Esophagus squamous epithelium (tissue), 5 donors: ENCODE measurements at places on chromosomes 16 and 17. TPM values are rescaled to one million over a fixed set of nuclear protein-coding genes. Genes with fewer than 3 reads are reported as not detected.

RAP1GAP2 gene
- total RNA-seq: 4.9 TPM

- no peak for DNase-seq
These were observed 52.1 kb downstream of the CDH11 start for GRCh38 chr16:65069766-65070165.

- no peak for DNase-seq
These were observed 158.0 kb upstream of the HS3ST3A1 start for GRCh38 chr17:13759518-13760335.

DNA sequence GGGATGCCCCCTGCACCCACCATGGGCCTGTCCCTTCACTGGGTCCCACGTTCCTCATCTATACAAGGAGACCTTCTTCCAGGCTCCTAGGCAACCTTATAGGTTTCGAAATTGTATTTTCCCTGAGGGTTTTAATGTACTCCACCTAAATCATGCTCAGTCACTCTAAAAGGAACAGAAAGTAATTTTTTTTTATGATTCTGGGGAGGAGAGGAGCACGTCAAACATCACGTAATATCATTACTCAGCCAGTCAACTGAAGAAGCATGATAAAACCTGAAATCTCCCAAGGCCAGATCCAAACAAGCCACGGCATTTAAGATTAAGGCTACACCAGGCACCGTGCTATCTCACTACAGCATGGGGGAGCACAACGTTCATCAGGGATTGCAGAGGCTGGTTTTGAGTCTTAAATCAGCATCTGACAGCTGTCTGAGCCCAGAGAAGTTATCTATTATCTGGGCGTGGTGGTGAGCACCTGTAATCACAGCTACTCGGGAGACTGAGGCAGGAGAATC, 3.9 kb upstream of the TMEM114 start:
- DNase-seq: no peak

ZNF469 gene
- 0.27 TPM for total RNA-seq

DNA sequence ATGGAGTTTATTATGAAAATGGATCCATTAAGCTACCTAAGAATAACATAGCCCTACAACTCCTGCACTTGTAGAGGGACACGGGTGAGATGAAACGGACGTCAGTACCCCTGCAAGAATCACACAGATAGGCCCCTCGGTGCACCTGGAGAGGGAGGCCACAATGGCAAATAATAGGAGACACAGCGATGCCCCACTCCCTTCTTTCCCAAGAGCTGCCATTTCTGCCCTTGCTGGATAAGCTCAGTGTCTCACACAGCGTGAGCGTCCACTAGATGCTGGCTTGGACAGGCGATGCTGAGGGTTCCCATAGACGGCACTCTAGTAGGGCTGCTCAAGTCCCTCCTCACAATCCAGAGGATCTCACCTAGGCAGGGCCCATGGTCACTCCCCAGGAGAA, 67.8 kb downstream of the ADCY9 start:
- DNase-seq: no peak

GRCh38 chr16:67613808-67614207, 31.1 kb upstream of the CARMIL2 start:
- DNase-seq: no peak

TBC1D3I gene
- not detected for total RNA-seq

NPIPB6 gene
- 1.1 TPM for total RNA-seq

DNA sequence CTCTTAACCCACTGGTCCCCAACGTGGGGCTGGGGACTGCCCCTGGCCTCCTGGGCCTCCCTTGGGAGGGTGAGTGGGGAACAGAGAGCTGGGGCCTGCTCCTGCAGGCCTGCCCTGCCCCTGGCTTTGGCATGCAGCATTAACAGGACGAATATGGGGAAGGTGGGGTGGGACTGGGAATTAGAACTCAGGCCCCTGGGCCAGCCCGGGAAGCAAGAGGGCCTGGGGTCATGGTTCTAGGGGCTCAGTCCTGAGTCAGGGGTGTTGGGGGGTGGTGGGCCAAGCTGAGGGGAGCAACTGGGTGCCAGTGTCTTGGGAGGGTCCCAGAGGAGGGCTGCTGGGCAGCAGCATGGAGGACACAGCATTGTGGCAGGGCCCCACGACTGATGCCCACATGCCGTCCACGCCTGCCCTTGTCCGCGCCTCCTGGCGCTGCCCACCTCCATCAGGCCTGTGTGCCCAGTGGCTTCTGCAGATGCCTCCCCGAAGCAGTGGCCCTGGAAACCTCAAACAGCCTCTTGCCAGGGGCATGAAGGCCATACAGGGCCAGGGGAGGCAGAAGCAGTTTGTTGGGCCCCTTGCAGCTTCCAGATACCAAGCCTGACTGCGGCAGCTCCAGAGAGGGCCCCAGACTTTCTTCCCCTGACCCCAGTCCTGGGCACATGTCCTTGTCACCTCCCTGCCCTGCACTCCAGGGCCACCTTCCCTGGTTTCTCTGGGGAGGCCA, 4.8 kb downstream of the MAP2K3 start:
- DNase-seq: no peak

SMIM5 gene
- total RNA-seq: 7.4 TPM

GRCh38 chr17:78789663-78790181, 7.6 kb upstream of the CYTH1 start:
- DNase-seq: no peak

GRCh38 chr16:68146585-68146984, 61.4 kb downstream of the NFATC3 start:
- no peak for DNase-seq

GRCh38 chr16:68756239-68756915, 19.3 kb downstream of the CDH1 start:
- no peak for DNase-seq

DNA sequence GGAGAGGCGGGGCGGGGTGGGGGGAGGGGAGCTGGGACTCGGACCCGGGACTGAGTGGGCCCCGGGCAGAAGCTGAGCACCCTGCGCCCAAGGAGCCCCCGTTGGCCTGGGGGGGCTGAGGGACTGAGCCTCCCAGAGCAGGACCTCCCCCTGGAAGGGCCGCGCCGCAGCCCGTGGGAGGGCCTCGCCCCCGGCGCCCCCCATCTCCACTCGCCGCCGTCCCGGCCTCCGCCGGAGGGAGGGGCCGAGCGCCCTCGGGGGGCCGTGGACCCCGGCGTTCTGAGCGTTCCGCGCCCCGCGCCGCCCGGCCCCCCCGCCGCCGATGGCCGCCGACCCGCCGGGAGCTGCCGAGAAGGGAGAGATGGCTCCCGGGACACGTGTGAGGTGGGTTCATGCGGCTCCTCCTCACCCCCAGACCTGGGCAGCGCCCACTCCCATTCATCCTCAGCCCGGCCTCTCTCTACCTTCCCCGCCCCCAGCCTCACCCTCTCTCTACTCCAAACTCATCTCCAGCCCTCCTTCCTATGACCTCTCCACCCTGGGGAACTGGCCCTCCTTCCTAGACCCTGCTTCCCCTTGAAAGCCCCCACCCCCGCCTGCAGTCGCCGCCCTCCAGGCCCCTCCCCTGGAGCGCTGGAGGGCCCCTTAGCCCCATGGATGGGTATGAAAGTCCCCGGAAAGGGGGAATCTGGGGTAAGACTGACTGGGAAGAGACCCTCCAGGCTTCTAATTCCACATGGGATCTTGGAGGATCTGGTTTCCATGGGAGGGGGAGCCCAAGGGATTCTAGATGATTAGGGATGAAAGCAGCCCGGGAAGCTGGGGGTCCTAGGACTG, 922 bp downstream of the FBXL19 start:
- DNase-seq: no peak

GRCh38 chr16:82695806-82696205, 69.0 kb downstream of the CDH13 start:
- no peak for DNase-seq

GRCh38 chr16:64916051-64916450, 205.8 kb downstream of the CDH11 start:
- DNase-seq: no peak

- no peak for DNase-seq
These were observed 44.9 kb downstream of the MEOX1 start for GRCh38 chr17:43616852-43617251.

- no peak for DNase-seq
These were observed 35.2 kb downstream of the PLXDC1 start for GRCh38 chr17:39116224-39116623.

DNA sequence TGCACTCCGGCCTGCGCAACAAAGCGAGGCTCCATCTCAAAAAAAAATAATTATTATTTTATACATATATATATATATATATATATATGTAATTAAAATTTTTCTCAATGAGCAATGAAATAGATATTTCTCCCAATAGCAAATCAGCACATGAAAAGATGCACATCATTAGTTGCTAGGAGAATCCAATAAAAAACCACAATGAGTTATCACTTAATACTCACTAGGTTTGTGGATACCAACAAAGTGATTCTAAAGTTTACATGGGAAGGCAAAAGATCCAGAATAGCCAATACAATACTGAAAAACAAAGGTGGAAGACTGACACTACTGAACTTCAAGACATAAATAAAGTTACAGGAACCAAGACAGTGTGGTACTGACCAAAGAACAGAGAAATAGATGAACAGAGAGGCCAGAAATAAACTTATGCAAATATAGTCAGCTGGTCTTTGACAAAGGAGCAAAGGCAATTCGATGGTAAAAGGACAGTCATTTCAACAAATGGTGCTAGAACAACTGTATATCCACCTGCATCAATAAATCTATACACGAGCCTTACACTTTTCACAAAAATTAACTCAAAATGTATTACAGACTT, 13.6 kb downstream of the SMG6 start:
- DNase-seq: no peak

DNA sequence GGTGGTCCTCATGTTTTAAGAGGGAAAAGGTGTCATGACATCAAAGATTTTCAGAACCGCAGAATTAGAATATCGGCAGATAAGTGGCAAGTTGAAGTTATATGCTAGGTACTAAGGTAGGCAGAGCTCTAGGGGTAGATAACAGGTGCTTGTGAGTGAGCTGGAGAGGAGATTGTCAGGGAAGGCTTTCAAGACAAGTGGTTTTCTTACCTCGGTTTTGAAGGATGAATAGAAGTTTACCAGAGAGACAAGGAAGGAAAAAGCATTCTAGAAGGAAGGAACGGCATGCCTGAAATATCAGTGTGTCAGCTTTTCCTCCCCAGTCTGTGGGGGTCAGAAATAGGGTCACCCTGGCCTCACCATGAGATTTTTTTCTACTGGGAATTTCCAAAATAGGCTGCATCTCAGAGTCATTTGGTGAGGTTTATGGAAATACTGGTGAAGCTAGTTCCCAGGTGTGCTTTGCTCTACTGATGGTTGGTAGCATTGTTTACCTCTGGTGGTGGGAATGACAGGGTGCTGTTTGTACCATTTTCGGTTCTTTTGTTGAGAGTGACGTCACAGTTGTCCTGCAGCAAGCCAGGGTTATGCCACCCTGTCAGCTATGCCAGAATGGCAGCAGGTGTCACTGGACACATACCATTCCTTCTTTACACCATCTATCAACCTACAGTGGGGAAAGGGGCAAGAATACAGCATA, 112.5 kb downstream of the MSI2 start:
- no peak for DNase-seq

DNA sequence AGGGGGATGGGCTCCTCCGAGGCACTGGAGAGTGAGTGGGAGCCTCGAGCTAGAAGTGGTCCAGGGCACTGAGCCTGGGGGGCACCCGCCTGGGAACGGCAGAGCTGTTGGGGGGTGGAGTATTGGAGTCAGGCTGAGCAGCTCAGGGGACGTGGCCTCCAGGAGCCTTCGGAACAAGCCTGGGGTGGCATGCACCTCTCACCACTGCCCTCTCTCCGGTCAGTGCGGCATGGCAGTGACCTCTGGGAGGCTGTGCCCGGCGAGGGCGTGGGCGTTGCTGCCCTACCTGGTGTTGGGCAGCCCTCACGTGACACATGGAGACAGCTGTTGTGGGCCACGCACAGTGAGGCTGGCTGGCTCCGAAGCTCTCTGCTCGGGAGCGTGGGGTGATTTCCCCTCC, 13.9 kb downstream of the PRSS27 start:
- no peak for DNase-seq
